ENCODE measurements at places on chromosomes 5 and 9.

GRCh38 chr9:129259375-129259774 lies 81.3 kb upstream of the IER5L start:
- no peak for DNase-seq

DNA sequence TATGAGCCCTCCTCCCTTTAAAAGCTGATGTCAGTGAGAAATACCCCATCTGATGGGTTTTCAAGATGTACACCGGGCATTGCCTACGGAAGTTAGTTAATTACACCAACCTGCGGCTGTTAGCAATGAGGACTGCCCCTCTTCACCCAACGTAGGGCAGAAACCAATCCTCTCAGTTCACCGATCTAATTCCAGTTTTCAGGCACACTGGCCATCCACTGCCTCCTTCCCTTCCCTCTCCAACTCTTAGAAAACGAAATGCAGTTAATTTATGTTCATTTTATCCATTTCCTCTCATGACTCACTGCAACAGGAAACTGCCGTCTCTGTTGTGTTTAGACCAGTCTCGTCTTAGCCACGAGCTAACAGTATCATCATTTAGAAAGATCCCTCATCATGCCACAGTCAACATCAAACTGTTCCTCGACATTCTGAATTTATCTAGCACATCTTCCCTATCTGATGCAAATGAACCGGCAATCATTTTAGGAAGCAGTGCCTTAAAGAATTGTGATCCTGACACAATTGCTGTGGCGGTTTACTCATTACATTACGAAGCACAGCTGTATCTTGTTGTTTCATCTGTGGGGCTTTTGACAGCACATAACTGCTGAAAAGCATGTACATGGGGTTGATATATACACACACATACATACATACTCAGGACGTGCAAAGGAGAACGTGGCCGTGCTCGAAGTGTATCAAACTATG lies 168.6 kb downstream of the EFNA5 start:
- DNase-seq = no peak

GRCh38 chr5:68482199-68482598 lies 266.6 kb downstream of the PIK3R1 start:
- DNase-seq = no peak

- DNase-seq = no peak
These were observed 243.5 kb downstream of the ENC1 start for GRCh38 chr5:74396913-74397622.

- no peak for DNase-seq
These were observed 234.3 kb upstream of the TMEM161B start for GRCh38 chr5:88503041-88503345.

- DNase-seq = no peak
These were observed 228.1 kb downstream of the FANCC start for GRCh38 chr9:95089257-95090022.

GRCh38 chr5:74052441-74053221 lies 426.6 kb downstream of the ARHGEF28 start:
- no peak for DNase-seq

- DNase-seq = no peak
These were observed 25.5 kb upstream of the SLC25A51 start for GRCh38 chr9:37929441-37929895.

- no peak for DNase-seq
These were observed 307.6 kb downstream of the CTNND2 start for GRCh38 chr5:11596657-11597071.

All from NCI-H1930 (cell line).